ENCODE measurements at places on chromosomes 7 and 10. TPM values are rescaled to one million over a fixed set of nuclear protein-coding genes. Genes with fewer than 3 reads are reported as not detected.

Gene MPP7
- 12.9 TPM for polyA plus RNA-seq

Gene STEAP1B
- polyA plus RNA-seq = not detected

Gene TRIM4
- polyA plus RNA-seq = 27.3 TPM

Gene ZNF503
- polyA plus RNA-seq = not detected

Gene ZC3HAV1L
- polyA plus RNA-seq = 0.25 TPM

Gene MYPN
- not detected for polyA plus RNA-seq

Gene IFIT1
- polyA plus RNA-seq = 5.5 TPM

Gene UNCX
- polyA plus RNA-seq = not detected

Gene CDK1
- 3.6 TPM for polyA plus RNA-seq

Gene NPY4R
- not detected for polyA plus RNA-seq

Gene LMBR1
- 39.9 TPM for polyA plus RNA-seq

Gene FAM25G
- not detected for polyA plus RNA-seq

Gene SORBS1
- 0.45 TPM for polyA plus RNA-seq

Gene AKR1C1
- 1.5 TPM for polyA plus RNA-seq

Gene A1CF
- polyA plus RNA-seq = not detected

Gene CTNNA3
- not detected for polyA plus RNA-seq

Gene C10orf67
- 0.74 TPM for polyA plus RNA-seq

Gene CALHM3
- polyA plus RNA-seq = not detected

Gene CDC14C
- not detected for polyA plus RNA-seq

Gene R3HCC1L
- polyA plus RNA-seq = 13.3 TPM

Gene GPR37
- not detected for polyA plus RNA-seq

Gene LIPK
- not detected for polyA plus RNA-seq

Gene CCL26
- not detected for polyA plus RNA-seq

Gene CC2D2B
- 0.63 TPM for polyA plus RNA-seq

Gene SLC39A12
- not detected for polyA plus RNA-seq

Gene CYP3A4
- polyA plus RNA-seq = not detected

Gene NCF1
- polyA plus RNA-seq = 3.5 TPM

Gene TUBB8
- polyA plus RNA-seq = not detected

Gene ERVW-1
- polyA plus RNA-seq = not detected

Gene LLCFC1
- not detected for polyA plus RNA-seq

Gene CALML3
- not detected for polyA plus RNA-seq

Gene TCAF2
- polyA plus RNA-seq = 12.7 TPM

Gene GIMAP6
- polyA plus RNA-seq = 133 TPM

Gene C10orf62
- not detected for polyA plus RNA-seq

Gene MEOX2
- polyA plus RNA-seq = not detected

Gene RAB18
- 110 TPM for polyA plus RNA-seq

All from CD4-positive, CD25-positive, alpha-beta regulatory T cell (primary cell).